ENCODE measurements at places on chromosomes 6 and 20.

GRCh38 chr20:20362774-20363433, 5.0 kb upstream of the INSM1 start:
- no peak for DNase-seq

- DNase-seq, result no peak
These were observed 127.7 kb downstream of the DHX35 start for GRCh38 chr20:39089797-39090196.

- peak; percentile 40 for DNase-seq
These were observed 36.4 kb upstream of the HLA-C start for GRCh38 chr6:31308050-31308844.

DNA sequence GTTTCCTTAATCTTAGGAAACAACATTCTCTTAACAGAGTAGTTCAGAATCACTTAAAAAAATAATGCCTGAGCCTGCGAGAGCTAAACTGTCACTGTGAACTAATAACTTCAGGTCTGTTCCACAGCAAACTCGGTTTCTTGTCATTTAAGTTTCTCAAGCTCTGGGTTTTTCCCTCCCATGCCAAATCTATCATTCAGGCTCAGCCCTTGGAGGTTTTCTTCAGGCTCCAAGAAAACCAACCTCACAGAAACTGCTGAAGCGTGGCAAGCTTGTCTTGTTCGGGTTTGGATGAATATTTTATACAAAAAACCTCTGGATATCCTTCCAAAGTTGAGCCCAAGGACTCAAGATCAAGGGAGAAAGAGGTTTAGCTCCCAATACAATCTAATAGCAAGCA, 99.7 kb upstream of the SNX9 start:
- DNase-seq, result no peak

- no peak for DNase-seq
These were observed 19.4 kb downstream of the SS18L1 start for GRCh38 chr20:62162765-62163484.

DNA sequence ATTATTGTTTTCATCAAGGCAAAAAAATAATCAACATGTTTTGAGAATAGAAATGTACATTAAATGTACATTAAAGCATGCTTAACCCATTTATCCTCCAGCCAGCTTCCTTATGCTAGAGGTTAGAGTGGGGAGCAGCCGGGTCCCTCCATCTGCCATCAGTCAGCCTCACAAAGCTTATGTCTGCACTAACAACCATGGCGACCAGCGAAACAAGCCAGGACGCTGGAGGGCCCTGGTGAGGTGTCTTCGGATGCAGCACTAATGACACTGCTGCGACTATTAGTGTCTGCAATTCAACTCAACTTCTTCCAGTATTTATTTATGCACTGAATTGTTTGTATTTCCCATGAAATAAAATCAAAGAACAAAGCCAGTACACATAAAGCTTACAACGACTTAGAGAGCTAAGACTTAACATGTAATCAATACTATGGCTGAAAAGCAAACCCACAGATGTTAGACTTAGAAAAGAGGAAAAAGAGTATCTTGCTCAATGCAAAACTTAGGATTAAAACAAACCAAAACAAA, 6.8 kb downstream of the CLDN20 start:
- DNase-seq, result no peak

DNA sequence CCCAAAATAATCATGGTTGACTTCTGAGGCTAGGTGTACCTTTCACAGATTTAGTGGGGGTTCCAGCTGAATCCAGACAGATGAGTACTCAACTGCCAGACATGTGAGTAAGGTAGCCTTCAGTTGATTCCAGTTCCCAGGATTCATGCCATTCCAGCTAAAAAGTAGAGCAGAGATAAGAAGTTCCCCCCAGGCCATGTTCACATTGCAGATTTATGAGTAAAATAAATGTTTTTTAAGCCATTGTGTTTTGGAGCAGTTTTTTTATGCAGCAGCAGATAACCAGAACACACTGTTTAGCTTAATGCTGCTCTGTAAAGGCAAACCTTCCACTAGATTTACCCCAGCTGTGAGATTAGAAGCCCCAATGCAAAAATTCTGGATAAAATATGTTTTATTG, 245.0 kb downstream of the RFPL4B start:
- DNase-seq, result no peak

- DNase-seq, result no peak
These were observed 94.7 kb upstream of the PLCB4 start for GRCh38 chr20:8974009-8974708.

- DNase-seq, result no peak
These were observed 315.7 kb upstream of the MOCS1 start for GRCh38 chr6:40249935-40250334.

GRCh38 chr20:43681991-43682410, 15.1 kb downstream of the MYBL2 start:
- DNase-seq, result no peak

GRCh38 chr20:62148908-62149314, 5.3 kb downstream of the SS18L1 start:
- DNase-seq, result no peak

GRCh38 chr20:46117704-46118467, at the start of gene CD40:
Gene CD40 (plus strand): TSS chr20:46118314. CDS start chr20:46118344, 30 bp downstream.
- peak; percentile 53 for DNase-seq

GRCh38 chr6:1066449-1067090, 245.3 kb upstream of the FOXQ1 start:
- DNase-seq, result no peak

DNA sequence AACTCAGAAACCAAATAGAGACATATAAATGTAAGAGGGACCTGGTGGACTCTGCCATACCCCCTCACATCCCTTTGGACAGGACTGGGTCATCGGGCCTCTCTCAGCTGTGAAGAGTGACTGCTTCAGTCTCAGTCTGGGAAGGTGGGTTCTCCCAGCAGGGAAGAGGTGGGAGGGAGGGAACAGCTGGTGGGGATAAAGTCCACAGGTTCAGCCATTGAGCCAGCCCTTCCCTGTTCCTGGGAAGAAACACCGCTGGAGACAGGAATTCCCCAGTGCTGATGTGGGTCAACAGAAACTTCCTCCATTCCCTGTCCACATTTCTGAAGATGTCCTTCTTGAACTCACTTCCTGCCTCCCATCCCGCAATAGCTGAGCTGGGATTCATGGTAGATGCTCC, 209.2 kb upstream of the PMEPA1 start:
- DNase-seq, result no peak

GRCh38 chr6:11224252-11224965, 8.1 kb downstream of the NEDD9 start:
- no peak for DNase-seq
